SJSA1 (cell line): ENCODE measurements at places on chromosomes 12 and 14. TPM values are rescaled to one million over a fixed set of nuclear protein-coding genes. Genes with fewer than 3 reads are reported as not detected.
A peak's percentile ranks its signal among the peaks of the same experiment; 100 is the strongest.

Gene GPRC5D
- not detected in 2 replicates for total RNA-seq

DNA sequence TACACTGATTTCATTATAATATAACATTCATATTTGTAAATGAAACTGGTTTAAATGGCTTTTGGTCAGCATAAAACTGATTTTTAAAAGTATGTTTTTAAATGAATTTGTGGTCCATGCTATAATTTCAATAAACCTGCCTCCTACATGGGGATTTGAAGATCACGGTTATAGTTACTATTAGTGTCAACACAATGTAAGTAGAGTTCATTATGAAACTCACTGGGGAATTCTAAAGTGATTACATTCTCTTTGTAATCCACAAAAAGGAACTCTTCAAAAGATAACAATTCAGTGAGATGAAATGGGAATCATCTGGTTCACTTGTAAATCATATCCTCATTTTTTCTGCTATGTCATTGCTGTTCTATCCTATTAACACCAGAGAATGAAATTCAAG lies 204.5 kb upstream of the G2E3 start:
- H3K36me3 ChIP-seq = no peaks in the 10 kb centered on the region
- H3K4me1 ChIP-seq = no peaks in the 10 kb centered on the region
- H3K4me3 ChIP-seq = no peak overlapping the region
- no peak for DNase-seq
- no peak overlapping the region for H3K27ac ChIP-seq

- no peak for DNase-seq
- no peaks in the 10 kb centered on the region for H3K27me3 ChIP-seq
- H3K36me3 ChIP-seq = peaks cover 65% of the 10 kb centered on the region
- H3K4me1 ChIP-seq = peaks cover 68% of the 10 kb centered on the region
- H3K4me3 ChIP-seq = peak overlapping the region; percentile 89
- peak overlapping the region; percentile 96; the same call in 1 of the 2 replicates for H3K27ac ChIP-seq
Measured at GRCh38 chr12:105234197-105234596, 1.8 kb downstream of the APPL2 start.

DNA sequence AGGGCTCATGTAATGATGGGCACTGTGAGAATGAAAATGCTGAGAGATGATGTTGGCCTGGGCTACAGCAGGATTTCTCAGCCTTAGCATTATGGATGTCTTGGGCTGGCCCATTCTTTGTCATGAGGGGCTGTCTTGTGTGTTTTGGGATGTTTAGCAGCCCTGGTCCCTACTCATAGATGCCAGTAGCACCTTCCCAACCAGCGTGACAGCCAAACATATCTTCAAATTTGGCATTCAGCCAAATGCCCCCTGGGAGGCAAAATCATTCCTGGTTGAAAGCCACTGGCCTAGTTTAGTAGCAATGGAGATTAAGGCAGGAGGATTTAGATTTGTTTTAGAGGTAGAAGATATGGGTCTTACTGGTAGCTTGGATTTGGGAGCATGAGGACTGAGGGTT lies 26.6 kb downstream of the UBE3B start:
- H3K4me3 ChIP-seq = no peak overlapping the region
- DNase-seq = no peak
- no peaks in the 10 kb centered on the region for H3K27me3 ChIP-seq
- H3K4me1 ChIP-seq = no peaks in the 10 kb centered on the region

- H3K4me3 ChIP-seq = no peak overlapping the region
- H3K27me3 ChIP-seq = no peaks in the 10 kb centered on the region; the same call in none of the 2 replicates
- peaks cover 18% of the 10 kb centered on the region for H3K4me1 ChIP-seq
- DNase-seq = no peak
- H3K36me3 ChIP-seq = peaks cover 51% of the 10 kb centered on the region
Measured at GRCh38 chr12:49126852-49127763, 4.1 kb downstream of the TUBA1B start.

Gene HCAR3
- not detected in 2 replicates for total RNA-seq

Gene UBR7
- 47.7 and 64.1 TPM in 2 replicates for total RNA-seq

- no peak overlapping the region for H3K27ac ChIP-seq
- DNase-seq = no peak
- H3K4me1 ChIP-seq = peaks cover 17% of the 10 kb centered on the region
- no peak overlapping the region for H3K4me3 ChIP-seq
- no peaks in the 10 kb centered on the region for H3K27me3 ChIP-seq
Measured at GRCh38 chr14:94368956-94369355, 19.4 kb downstream of the SERPINA1 start.

DNA sequence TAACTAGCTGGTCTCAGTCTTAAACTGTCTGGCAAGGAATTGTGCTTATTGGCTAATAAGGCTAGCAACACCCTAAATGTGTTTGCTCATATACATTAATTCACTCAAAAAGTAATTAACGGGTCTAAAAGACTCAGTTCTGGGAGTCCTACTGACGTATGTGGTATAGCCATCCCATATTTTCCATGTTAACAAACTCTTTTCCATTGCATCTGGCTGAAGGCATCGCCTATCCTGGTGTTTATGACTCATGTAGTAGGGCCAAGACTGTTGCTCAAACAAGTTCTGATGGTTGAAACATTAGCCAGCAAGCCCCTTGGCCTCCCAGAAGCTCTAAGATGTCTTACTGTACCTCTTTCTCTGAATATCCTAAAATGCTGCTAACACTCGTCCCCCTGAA lies 98.5 kb downstream of the PHLDA1 start:
- H3K27ac ChIP-seq = no peak overlapping the region
- no peaks in the 10 kb centered on the region for H3K27me3 ChIP-seq
- H3K4me3 ChIP-seq = no peak overlapping the region
- H3K4me1 ChIP-seq = peaks cover 11% of the 10 kb centered on the region

DNA sequence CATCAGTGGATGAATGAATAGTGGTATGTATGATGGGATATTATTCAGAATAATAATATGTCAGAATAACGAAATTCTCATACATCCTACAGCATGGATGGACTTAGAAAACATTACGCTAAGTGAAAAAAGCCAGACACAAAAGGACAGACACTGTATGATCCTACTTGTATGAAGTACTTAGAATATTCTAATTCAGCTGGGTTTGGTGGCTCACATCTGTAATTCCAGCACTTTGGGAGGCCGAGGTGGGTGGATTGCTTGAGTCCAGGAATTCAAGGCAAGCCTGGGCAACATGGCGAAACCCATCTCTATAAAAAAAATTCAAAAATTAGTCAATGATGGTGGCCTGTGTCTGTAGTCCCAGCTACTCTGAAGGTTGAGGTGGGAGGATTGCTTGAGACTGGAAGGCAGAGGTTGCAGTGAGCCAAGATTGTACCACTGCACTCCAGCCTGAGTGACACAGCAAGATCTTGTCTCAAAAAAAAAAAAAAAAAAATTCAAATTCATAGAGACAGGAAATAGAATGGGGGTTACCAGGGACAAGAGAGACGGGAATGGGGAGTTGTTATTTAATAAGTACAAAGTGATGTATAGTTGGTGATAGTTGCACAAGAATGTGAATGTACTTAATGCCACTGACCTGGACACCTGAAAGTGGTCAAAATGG lies 132.3 kb downstream of the CHST11 start:
- H3K27ac ChIP-seq = no peak overlapping the region; the same call in 1 of the 2 replicates
- H3K4me3 ChIP-seq = no peak overlapping the region
- DNase-seq = no peak
- H3K27me3 ChIP-seq = no peaks in the 10 kb centered on the region

Gene CCND2
- 0.06 and 0.08 TPM in 2 replicates for total RNA-seq

Gene LRFN5
- not detected in 2 replicates for total RNA-seq

DNA sequence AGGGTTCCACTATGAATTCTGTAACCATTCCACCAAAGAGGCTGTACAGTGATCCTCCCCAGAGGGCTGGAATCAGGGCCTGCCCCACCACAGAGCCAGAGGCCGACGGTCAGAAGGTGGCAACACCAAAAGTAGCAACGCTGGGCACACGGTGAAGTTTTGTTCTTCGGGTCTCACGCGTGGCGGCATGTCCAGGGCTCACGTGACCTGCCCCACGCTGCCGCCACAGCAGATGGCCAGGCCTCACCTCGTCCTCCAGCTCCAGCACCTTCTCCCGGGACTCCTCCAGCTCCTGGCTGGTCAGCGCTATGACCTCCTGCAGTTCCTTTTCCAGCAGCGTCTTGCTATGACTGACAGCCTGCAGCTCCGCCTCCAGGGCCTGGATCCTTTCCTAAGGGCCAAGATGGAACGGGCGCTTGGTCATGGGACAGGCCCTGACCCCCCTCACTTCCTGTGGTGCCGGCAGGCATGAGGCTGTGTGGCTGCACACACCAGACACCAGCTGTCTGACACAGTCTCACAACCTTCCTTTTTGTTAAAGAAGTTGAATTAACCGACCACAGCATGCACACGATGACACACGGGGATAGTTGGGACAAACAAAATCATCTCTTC lies 22.4 kb upstream of the ANKLE2 start:
- H3K36me3 ChIP-seq = peaks cover 68% of the 10 kb centered on the region
- H3K4me3 ChIP-seq = no peak overlapping the region
- no peak overlapping the region for H3K27ac ChIP-seq
- no peaks in the 10 kb centered on the region for H3K4me1 ChIP-seq

DNA sequence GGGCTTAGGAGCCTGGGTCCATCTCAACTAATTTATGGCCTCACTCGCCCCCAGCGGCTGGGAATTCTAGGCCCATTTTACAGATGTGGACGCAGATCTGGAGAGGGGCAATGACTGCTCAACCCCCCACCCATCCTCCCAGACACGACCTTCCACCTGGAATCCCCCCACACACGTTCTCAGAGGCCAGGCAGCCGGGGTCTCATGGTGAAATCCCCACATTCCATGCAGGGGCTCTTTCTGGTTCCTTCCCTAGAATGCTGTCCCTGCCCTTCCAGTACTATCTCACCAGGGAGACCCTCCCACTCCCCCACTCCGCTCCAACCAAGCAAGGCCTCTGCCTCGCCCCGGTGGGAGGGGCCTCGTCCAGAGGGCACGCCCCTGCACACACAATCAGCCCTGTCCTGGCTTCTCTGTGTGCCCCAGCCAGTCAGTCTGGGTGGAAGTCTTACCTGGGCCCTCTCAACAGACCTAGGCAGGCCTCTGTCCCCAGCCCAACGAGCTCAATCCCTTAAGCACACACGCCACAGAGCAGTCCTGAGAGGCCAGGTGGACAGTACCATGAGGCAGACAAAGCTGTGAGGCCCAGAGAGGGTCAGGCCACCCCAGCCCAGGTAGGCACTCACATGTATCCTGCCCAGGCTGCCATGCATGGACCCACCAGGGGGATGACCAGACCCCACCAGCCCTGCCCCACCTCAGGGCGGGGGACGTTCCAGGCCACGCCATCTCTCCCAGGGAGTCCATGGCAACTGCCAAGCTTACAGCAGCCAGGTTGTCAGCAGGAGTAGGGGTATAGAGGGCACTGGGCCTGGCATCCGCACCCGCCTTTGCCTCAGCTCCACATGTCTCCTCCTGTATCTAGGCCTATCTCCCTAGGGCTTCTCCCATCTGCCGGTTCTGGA lies 1.3 kb upstream of the ANKRD9 start:
- H3K36me3 ChIP-seq = peaks cover 15% of the 10 kb centered on the region
- peaks cover 15% of the 10 kb centered on the region for H3K4me1 ChIP-seq
- peak overlapping the region; percentile 47 for H3K4me3 ChIP-seq
- DNase-seq = no peak
- H3K27me3 ChIP-seq = no peaks in the 10 kb centered on the region

DNA sequence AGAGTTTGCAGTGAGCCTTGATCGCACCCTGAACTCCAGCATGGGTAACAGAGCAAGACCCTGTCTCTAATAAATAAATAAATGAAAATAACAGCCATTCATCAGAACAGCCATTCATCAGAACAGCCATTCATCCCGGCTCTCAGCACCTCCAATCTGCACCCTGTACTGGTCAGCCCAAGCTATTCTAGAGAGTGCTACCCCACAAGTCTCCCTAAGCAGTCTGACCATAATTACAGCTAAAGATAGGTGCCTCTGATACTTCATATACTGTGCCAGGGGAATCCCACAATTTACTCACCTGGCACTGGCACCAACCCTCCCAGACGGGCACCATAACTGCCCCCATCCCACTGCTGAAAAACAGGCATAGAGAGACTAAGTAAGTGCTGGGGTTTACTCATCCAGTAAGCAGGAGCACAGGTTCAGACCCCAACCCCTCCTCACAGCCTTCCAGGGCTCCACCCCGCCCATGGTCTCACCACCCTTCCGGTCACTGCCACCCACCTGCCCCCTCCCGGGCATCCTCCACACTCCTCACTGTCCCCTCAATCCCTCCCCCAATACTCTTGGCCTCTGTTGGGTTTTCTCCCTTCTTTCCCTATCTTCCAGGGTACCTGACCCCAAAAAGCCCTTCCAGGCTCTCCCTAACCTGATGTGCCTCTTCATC lies 15.2 kb upstream of the EIF5 start:
- no peak for DNase-seq
- no peaks in the 10 kb centered on the region for H3K36me3 ChIP-seq
- H3K4me1 ChIP-seq = no peaks in the 10 kb centered on the region
- no peak overlapping the region for H3K27ac ChIP-seq

Gene GRIN2B
- not detected in 2 replicates for total RNA-seq

Gene CLEC6A
- not detected in 2 replicates for total RNA-seq

DNA sequence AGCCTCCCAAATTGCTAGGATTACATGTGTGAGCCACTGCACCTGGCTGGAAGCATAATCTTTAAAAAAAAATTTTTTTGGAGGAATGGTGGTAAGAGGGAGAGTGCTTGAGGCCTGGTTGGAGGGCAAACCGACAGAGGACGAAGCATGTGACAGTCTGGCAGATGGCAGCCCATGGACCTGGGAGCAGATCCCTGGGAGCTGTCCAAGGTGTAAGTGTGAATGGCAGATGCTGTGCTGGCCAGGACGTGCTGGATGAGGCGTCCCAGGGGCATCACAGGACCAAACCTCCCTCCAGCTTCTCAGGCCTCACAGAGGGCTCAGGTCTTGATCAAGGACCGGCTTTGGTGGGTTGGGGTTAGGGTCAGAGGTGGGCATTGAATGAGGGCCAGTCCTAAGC lies 128.4 kb upstream of the NCOR2 start:
- H3K4me1 ChIP-seq = peaks cover 45% of the 10 kb centered on the region
- DNase-seq = no peak
- H3K27me3 ChIP-seq = no peaks in the 10 kb centered on the region
- no peak overlapping the region for H3K4me3 ChIP-seq
- H3K36me3 ChIP-seq = no peaks in the 10 kb centered on the region

- H3K4me3 ChIP-seq = no peak overlapping the region
- H3K27me3 ChIP-seq = no peaks in the 10 kb centered on the region
- H3K36me3 ChIP-seq = no peaks in the 10 kb centered on the region
- H3K27ac ChIP-seq = no peak overlapping the region
Measured at GRCh38 chr12:10186299-10186698, 7.5 kb downstream of the TMEM52B start.

- H3K36me3 ChIP-seq = no peaks in the 10 kb centered on the region
- H3K4me1 ChIP-seq = no peaks in the 10 kb centered on the region
- H3K27me3 ChIP-seq = no peaks in the 10 kb centered on the region; the same call in 1 of the 2 replicates
- no peak overlapping the region for H3K27ac ChIP-seq
- no peak overlapping the region for H3K4me3 ChIP-seq
Measured at GRCh38 chr12:9977916-9978315, 6.7 kb downstream of the CLEC12A start.

Gene PRICKLE1
- total RNA-seq = 3.3 and 8.1 TPM in 2 replicates

DNA sequence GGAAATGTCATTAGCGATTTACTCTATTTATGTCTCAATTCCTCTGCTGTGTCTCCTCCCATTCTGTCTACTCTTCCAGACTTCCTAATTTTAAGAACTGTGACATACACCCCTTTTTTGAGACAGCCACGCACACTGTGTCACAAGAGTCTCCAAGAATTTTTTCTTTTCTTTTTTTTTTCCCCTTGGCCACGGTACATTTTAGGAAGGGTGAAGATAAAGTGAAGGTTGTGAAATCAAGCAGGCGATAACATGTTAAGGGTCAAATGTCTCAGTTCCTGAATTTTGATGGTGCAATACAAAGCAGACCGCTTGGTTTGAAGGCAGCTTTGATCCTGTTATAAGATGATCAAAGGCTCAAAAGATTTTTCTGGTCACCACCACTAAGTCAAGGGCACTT lies 4.3 kb downstream of the OLR1 start:
- no peak for DNase-seq
- H3K27ac ChIP-seq = peak overlapping the region; percentile 75
- 0 out of 2 replicates have a peak, but pooled peaks cover 2% of the 10 kb centered on the region for H3K36me3 ChIP-seq
- no peak overlapping the region for H3K4me3 ChIP-seq
- no peaks in the 10 kb centered on the region for H3K27me3 ChIP-seq

Gene ACTN1
- 262 and 370 TPM in 2 replicates for total RNA-seq
